T-helper 2 cell (primary cell): ENCODE measurements at places on chromosomes 5 and 9.

- no peak for DNase-seq
These were observed 22.2 kb downstream of the C9orf152 start for GRCh38 chr9:110185806-110186205.

DNA sequence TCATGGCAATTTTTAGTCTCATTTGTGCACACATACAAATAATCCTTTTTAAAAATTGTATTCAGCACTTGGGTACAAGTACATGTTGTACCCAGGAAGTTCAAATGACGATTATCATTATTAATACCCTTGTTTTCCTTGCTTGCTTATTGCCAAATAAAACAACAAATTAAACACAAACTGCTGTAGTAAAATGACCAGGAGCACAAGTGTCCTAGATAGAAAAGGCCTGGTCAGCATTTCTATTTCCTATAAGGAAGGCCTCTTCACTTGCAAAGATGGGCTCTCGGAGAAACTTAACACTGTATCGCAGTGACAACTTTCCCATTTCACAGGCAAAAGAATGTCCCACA is 34.7 kb upstream of the PLPP1 start:
- no peak for DNase-seq

- no peak for DNase-seq
These were observed 48.1 kb downstream of the TEK start for GRCh38 chr9:27157097-27157496.

GRCh38 chr9:83932851-83933250 is 11.6 kb upstream of the KIF27 start:
- DNase-seq = no peak

GRCh38 chr5:139061274-139061673 is 136.9 kb downstream of the SIL1 start:
- no peak for DNase-seq

DNA sequence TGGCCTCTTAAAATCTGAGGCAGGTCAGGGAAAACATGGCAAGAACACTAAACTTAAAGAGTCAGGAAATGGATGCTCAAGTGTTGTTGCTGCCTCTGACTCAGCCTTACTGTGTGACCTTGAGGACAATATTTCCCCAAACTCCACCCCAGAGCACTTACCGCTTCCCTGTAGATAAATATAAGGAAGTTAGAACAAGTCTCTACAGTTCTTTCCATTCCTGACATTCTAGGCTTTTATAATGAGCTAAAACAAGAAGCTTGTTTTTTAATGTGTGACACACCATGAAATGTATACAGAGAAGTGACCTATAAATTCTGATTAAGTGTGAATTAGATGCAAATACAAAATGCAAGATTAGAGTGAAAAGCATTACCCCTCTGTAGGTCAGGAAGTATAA is 129.3 kb downstream of the GRIA1 start:
- no peak for DNase-seq

DNA sequence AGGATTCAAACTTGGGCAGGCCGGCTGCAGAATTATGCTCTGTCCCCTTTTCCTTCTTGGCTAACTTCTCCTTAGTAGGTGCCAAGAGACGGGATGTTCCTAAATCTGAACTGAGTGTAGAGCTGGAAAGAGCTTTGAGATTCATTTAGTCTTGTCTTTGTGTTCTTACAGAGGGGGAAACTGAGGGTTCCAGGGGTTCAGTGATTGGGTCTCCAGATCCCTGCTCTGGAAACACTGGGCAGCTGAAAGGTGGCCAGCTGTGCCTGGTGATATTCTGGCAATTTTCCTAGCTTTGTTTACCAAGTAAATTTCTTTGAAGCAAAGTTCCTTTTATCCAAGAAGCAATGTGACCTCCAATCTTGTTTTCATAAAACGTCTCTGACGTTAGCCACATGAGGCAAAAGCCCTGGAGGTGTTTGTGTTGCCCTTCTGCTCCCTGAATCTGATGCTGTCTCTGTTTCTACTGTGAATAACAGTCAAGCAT is 288.7 kb downstream of the ZSWIM6 start:
- DNase-seq = no peak

GRCh38 chr9:86350006-86350760 is 4.0 kb downstream of the TUT7 start:
- no peak for DNase-seq
